ENCODE measurements at places on chromosomes 12 and 14.

DNA sequence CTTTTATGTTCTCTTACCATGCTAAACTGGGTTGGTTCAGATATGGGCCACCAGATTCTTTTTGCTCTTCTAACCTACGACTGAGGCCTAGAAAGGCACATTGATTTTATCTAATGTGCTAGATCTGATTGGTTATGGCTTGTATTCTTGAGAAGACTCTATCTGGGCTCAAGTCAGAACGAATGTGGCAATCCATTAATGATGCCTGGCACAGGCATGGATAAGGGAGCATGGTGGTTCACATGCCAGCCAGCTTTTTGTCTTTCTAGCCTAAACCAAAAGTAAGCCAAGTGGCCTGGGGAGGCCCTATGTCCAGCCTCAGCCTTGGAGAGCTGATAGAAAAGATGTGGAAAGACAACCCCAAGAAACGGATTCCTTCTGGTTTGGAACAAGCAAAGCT, 82.7 kb downstream of the KNTC1 start:
- no peak for DNase-seq

GRCh38 chr12:51245476-51246253, 7.0 kb downstream of the DAZAP2 start:
- no peak for DNase-seq

- DNase-seq = no peak
Observed at GRCh38 chr14:105389976-105390848, 8.1 kb upstream of the TEX22 start.

DNA sequence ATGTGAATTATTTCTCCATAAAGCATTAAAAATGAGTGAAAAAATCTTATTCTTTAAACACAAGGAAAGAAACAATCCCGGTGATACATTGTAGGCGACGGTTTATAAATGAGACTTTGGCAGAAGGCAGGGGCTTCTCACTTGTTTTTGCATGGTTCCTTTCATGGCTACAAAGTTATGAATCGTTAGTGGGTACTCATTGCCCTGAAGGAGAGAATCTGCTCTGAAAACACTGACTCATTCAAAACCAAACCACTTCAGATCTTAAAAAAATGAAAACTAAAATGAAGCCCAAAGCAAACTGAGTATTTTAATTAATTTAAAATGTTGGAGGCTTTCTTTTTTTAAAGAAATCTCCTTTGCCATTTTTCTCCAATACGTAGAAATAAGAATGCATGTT, 41.4 kb upstream of the AMIGO2 start:
- DNase-seq = no peak

DNA sequence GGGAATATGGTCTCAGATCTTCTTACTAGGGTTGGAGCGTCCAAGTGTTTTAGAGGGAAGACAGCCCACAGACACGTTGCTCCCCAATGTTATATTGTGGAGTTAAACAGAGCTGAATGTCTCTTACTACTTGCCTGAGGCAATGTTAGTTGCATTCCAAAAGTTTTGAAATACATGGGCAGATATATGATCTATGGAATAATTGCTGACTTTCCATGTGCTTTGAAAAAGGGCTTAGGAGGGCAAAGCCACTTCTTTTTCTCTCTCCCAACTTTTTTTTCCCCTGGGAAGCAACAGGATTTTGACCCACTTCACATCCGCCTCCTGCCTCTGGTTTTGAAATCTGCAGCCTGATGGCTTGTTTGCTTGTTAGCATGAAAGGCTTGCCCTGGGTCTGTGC, 33.7 kb upstream of the PAX9 start:
- DNase-seq = no peak

GRCh38 chr14:73810478-73811163, 41.0 kb upstream of the PTGR2 start:
- no peak for DNase-seq

DNA sequence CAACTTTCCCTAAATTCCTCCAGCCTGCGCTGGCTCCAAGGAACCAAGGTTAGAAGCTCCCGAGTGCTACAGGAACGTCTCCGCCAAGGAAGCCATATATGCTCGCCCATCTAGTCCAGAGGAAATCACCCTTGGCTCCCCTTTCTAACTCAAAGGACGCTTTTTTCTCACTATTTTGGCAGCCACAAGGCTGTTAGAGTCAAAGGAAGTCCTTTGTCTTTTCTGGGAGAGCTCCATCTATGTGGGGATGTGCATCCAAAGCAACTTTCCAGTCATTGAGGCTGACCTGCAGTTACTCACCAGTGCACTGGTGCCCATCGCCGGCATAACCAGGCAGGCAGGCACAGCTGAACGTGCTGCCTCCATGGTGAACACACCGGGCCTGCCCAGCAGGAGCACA, 37.6 kb downstream of the RTRAF start:
- no peak for DNase-seq

DNA sequence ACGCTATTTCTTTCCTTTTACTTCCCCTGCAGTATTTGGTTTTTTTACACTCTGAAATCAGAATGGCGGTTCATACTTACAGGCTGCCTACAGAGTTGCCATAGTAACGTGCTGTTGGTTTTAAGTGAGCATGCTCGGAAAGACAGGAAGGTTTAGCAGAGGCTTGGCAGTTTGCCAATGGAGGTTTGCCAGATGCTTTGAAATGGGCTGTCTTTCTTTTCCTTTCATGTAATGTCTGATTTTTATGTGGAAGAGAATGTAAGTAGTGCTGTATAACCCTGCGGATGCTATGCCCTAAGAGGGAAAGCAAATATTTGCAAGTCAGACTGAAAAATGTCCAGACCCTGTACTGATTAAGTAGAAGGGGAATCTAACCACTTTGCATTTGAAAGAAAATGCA, 32.8 kb downstream of the ARID4A start:
- DNase-seq = no peak

DNA sequence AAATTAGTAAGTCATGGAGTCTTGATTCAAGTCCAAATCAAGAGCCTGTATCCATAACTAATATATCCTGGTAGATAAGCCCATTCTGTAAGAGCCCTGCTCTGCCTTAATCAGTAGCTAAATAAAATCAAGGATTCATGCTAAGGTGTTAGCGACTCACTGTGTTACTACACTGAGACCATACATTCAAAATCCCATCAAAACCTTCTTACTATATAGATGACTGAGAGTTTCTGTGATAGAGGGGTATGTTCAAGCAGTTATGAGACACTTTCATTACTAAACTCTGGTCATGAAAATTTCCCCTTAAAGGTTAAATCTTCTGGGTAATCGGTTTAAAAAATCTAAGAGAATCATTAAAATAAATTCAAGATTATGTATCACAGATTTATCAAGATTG, 78.5 kb downstream of the MDGA2 start:
- DNase-seq = no peak

GRCh38 chr14:76977793-76978720, 50.5 kb downstream of the IRF2BPL start:
- DNase-seq = no peak

DNA sequence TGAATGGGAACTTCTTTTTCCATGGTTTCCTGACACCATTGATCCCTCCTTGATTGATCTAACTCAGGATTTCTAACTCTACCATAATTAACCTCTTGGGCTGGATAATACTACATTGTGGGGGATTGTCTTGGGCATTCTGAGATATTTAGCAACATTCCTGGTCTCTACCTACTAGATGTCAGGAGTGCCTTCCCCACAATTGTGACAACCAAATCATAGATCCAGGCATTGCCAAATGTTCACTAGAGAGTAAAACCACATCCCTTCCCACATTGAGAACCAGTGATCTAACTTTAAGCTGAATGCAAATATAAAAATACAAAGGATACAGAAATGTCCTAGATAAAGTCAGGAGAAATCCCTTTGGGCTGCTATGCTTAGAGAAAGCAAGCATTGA, 36.9 kb upstream of the CCDC198 start:
- DNase-seq = no peak

- no peak for DNase-seq
Observed at GRCh38 chr14:100576091-100577085, 10.8 kb downstream of the BEGAIN start.

DNA sequence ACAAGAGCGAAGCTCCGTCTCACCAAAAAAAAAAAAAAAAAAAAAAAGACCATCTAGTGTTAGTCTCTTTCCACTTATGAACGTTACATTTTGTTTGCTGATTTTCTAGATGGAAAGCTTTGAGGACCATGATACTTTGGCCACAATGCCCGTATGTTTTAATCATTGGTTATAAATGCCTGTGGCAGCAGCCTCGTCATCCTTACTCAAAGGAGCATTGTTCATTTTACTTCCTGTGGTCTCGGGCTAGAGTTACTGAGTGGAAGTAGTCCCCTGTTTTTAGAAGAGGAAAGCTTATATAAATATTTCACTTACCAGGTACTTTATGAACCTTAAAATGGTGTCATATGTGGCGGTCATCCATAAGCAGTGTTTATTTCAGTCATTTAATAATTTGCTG, 359.9 kb downstream of the AEBP2 start:
- no peak for DNase-seq

DNA sequence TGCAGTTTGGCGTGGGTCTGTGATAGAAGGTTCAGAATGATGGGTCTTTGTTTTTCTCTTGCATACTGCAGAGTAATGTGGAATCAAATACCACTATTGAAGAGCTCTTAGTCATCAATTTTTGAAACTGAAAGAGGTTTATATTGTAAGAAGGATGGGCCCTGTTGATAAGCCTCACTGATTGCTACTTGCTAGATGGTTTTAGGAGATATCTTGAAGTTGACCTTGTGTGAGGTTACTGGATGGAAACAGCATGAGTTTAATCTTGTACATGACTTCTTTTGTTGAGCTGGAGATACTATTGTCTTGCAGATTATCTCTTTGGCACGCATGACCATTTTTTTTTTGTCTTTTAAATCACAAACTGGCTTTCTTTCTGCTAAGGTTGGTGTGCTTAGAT, 13.8 kb downstream of the BICD1 start:
- DNase-seq = no peak

GRCh38 chr12:102911320-102911719, 5.7 kb downstream of the PAH start:
- DNase-seq = no peak

DNA sequence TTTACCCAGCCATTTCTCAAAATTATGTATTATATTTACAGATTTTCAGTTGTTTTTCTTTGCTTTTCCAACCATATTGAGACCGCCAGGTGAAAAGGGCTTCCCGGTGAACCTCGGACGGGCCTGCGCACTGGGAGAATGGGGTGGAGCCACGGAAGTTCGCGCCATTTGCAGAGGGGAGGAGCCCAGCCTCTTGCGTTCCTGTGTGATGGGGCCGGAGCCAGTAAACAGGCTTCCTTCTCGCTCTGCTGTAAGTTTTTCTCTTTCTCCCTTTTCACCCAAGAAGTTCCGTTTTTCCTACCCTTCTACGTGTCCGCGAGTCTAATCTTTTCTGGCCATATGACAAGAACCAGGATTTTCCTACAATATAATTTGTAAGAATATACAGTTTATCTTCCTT, 1108.8 kb upstream of the SEL1L start:
- no peak for DNase-seq

GRCh38 chr14:57492859-57493258, 798 bp downstream of the CCDC198 start:
- DNase-seq = no peak

- no peak for DNase-seq
Observed at GRCh38 chr14:100684154-100684553, 42.5 kb upstream of the DLK1 start.

GRCh38 chr14:32203928-32204357, 874 bp upstream of the RNU6-8 start:
- DNase-seq = no peak

GRCh38 chr12:113879658-113880057, 86.5 kb downstream of the RBM19 start:
- DNase-seq = no peak

- DNase-seq = no peak
Observed at GRCh38 chr14:72907886-72908285, 14.0 kb upstream of the DPF3 start.

- no peak for DNase-seq
Observed at GRCh38 chr12:60421741-60422140, 825.9 kb downstream of the SLC16A7 start.

GRCh38 chr12:47990351-47991105, 13.7 kb downstream of the COL2A1 start:
- DNase-seq = no peak

- DNase-seq = no peak
Observed at GRCh38 chr12:52023182-52023975, 16.6 kb downstream of the TAMALIN start.

- DNase-seq = no peak
Observed at GRCh38 chr12:12604740-12605139, 6.9 kb upstream of the CREBL2 start.

- DNase-seq = no peak
Observed at GRCh38 chr12:124837958-124838803, 25.5 kb downstream of the SCARB1 start.

GRCh38 chr14:88321692-88322503, 1.2 kb downstream of the KCNK10 start:
- DNase-seq = no peak

GRCh38 chr12:108611884-108612415, 14.1 kb upstream of the TMEM119 start:
- DNase-seq = no peak

GRCh38 chr14:96146131-96146771, 58.4 kb upstream of the BDKRB2 start:
- DNase-seq = no peak

GRCh38 chr14:51487848-51488247, 163.9 kb upstream of the FRMD6 start:
- DNase-seq = no peak

DNA sequence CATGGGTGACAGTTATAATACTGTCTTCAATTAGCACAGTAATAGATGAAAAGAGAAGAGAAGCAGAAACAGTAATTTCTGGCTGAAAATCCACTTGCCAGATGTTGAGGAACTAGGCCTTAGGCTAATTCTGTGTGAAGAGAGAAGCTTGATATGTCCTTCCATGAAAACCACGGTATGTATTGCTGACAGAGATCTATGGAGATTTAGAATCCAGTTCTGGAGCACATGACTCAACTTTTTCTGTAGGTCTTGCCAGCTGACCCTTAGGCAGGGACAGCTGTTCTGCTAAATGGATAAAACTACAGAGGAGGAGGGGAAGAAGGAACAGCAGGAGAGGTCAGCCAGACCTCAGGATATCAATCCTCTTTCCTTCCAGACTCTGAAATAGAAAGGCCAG, 211.5 kb downstream of the PRKD1 start:
- no peak for DNase-seq
